ENCODE measurements at places on chromosomes 6 and 20.

DNA sequence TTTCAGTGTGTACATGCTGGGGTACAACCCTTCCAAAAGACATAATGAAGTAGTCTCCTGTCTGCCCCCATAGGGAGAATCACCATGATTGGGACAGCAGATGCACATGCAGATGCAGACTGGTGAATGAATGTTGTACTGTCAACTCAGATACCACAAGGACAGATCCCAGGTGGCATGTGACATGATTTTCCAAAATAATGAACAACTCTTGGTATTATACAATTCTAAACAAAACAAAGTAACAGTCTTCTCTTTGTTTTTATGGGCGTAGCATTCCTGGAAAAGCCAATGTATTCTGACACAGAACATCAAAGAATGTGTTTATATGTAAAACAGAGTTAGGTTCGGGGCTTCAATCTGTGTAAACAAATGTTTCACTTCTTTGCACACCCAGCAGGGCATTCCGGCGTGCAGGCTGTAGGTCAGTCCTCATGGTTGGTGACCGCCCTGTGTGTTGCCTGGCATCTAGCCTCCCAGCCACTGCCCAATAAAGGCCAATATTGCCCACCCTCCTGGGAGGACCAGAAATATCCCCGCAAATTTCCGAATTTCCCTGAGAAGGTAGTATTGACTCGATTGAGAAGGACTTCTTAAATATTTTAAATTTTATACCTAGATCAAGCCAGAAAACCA, 127.7 kb downstream of the KLHL32 start:
- no peak for DNase-seq

DNA sequence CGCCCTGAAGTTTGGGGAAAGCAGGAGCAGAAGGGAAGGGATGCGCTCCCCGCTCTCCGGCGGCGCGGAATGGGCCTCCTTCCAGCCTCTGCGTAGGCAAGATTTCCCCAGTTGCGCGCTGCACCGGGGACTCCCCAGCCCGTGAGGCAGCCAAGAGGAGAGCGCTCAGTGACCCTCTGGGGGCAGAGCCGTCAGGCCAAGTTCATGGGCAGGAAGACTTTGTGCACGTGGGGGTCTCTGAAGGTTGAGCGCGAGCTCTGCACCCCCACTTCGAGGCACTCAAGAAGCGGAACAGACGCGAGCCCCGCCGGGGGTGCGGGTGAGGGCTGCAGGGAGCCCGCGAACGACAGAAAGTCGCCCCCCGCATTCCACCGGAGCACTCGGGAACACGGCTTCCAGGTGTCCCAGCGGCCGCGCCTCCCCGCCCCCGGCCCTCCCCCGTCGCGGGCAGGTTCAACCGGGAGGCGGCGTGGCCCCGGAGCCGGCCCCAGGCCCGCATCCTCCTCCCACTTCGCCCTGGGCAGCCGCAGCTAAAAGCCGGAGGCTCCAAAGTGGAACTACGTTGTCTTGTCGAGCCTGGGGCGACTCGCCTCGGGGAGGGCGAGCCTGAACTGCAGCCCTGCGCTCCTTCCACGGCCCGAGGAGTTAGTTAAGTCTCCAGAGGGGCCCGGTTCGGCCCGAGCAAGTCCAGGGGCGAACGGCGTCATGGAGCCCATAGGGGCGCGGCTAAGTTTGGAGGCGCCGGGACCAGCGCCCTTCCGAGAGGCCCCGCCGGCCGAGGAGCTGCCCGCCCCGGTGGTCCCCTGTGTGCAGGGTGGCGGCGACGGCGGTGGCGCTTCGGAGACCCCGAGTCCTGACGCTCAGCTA, at the start of gene PPP1R3G:
PPP1R3G (plus strand) TSS at position 561 of the 867 bp plus-strand sequence; CDS start at position 706, 145 bp downstream.
- no peak for DNase-seq

- no peak for DNase-seq
Observed at GRCh38 chr20:17828598-17829144, 128.9 kb downstream of the BANF2 start.

DNA sequence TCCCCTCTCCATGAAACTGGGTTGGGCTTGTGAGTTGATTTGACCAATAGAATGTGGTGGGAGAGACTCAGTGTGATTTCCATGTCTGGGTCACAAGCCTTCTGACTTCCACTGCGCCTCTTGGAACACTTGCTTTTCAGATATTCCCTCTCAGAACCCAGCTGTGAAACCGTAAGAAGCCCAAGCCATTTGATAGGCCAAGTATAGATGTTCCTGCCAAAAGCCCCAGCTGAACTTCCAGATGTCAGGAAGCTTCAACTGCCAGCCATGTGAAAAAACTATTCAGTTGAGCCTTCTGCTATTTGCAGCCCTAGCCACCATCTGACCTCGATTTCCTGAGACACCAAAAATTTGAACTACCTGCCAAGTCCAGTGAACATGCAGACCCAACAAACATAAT, 387.8 kb upstream of the GJE1 start:
- no peak for DNase-seq

GRCh38 chr6:132190815-132191175, 210.5 kb downstream of the MOXD1 start:
- no peak for DNase-seq

- no peak for DNase-seq
Observed at GRCh38 chr6:114952229-114952628, 609.4 kb upstream of the HS3ST5 start.

- no peak for DNase-seq
Observed at GRCh38 chr20:63270606-63271325, 1.8 kb upstream of the ARFGAP1 start.

DNA sequence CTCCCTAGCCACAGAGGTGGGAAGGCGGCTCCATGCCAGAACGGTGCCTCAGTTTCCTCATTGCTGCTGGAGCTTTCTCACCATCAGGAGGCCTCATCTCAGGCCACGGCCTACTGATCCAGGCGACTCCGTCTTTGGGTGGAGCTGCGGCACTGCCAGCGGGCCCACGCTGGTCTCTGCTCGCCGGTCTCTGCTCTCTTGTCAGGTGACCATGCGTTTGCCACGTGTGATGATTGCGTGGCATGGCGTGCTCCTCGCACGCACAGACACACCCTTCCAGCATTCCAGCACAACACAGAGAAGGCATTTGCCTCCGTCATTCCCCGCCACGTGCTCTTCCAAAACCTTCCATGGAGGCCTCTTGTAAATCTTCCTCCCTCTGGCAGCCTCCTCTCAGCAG, 271.1 kb downstream of the CDH4 start:
- DNase-seq: no peak

DNA sequence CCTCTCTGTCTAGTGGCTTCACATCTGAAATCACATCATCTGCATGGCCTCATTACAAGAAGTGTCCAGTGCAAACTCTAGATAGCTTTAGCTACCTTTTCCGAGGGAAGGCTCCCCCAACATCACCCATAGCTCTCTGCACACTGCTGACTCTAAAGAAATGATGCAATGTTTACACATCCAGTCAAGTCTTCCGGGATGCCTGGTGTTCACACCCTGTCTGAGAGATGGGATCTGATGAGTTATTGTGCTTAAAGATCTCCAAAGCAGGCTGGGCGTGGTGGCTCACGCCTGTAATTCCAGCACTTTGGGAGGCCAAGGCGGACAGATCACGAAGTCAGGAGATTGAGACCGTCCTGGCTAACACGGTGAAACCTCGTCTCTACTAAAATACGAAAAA, 404.6 kb upstream of the IRAK1BP1 start:
- DNase-seq: no peak

DNA sequence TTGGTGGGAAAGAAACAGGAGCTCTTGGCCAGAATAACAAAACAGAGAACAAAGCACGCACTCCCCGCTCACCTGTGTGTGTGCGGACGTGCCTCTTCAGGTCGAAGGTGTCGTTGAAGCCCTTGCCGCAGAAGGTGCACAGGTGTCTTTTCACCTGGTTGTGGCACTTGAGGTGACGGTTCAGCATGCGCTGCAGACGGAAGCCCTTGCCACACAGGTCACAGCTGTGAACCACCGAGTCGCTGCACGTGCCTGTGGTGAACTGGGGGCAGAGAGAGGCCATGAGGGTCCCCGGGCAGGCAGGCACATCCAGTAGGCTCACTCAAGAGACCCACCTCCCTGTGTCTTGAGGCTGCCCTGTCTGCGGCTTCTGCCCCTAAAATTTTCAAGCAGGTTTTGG, 16.3 kb downstream of the OVOL2 start:
- no peak for DNase-seq

- DNase-seq: no peak
Observed at GRCh38 chr6:108227290-108227689, 33.5 kb downstream of the SNX3 start.

DNA sequence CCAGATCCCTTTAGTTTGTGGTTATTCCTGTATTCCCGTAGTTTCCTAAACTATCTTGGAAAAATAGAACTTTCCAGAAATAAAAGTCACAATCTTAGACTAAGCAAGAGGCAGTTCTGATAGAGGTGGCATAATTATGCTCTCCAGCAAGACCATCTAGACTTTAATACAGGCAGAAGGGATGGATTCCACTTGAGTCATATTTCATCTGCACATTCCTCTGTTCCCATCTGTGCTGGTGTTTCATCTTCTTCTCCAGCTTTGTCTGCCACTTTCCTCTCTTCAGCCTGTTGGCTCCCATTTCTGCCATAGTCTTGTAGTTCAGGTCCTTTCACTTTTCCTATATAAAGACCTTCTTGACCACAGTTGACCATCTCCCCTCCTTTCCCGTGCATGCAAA, 102.9 kb downstream of the SOBP start:
- DNase-seq: no peak

GRCh38 chr6:65075705-65076230, 631.3 kb downstream of the EYS start:
- DNase-seq: no peak

GRCh38 chr20:40959325-40960092, 69.1 kb upstream of the TOP1 start:
- no peak for DNase-seq

DNA sequence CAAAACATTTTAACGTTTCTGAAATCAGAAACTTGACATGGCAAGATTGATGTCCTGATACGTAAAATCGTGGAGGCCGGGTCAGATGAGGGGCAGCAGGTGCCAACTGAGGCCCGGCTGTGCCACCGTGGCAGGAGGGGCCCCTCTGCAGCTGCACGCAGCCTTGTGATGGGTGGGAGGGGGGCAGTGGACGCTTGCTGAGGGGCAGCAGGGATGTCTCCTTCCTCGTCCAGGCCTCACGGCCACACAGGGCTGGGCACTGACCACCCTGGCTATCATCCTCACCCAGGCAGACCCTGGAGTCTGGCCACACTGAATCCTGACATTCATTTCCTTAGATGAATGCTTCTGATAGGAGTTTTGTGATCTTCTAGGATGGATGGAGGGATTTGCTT, 114.7 kb downstream of the ERMARD start:
- no peak for DNase-seq

GRCh38 chr6:3351829-3352524, 93.2 kb downstream of the PSMG4 start:
- DNase-seq: no peak

GRCh38 chr20:56570832-56571231, 37.8 kb downstream of the FAM209B start:
- no peak for DNase-seq

GRCh38 chr6:118187568-118188164, 280.6 kb downstream of the SLC35F1 start:
- no peak for DNase-seq

GRCh38 chr6:151783692-151784091, 23.8 kb upstream of the ESR1 start:
- no peak for DNase-seq

DNA sequence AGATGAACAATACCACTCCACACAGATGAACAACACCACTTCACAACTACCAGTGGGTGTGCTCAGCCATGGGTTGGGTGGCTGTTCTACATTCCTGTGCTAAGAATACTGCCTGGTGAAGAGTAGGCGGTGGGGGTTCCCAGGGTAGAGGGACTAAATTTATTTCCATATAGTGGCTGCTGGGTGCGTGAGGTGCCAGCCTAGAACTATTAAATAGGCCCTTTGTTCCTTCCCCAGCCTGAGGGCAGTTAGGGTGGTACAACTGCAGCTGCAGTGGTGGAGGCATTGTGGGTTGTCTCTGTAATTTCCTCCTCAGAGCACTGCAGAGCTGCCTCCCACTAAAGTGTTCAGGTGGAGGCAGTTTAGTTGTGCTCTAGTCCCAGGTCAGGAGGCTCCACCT, 618.4 kb downstream of the MMUT start:
- DNase-seq: no peak

DNA sequence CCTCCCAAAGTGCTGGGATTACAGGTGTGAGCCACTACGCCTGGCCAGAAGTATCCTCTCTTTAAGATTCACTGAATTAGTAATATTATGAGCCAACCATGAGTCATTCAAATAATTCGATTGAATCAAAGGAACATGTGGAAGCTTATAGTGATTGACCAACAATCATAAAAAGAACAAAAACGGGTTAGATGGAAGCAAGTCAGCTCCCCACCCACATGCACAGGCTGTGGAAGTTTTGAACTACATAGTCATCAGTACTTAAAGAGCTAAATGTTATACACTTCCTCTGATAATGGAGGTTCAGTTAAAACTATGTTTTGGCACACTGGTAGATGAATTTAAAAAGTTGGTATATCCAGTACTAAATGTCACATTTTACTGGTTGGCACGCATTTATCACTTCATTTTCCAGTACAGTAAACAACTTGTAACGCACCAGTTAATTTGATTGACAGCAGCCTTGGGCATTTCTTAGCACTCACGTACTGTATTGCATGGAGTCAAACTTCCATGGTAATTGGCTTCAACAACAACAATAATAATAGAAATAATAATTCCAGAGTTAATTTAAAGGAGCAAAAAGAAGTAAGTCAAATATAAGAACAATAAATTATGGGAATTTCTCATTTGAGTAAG, 1107.3 kb upstream of the MAP3K7 start:
- DNase-seq: no peak

DNA sequence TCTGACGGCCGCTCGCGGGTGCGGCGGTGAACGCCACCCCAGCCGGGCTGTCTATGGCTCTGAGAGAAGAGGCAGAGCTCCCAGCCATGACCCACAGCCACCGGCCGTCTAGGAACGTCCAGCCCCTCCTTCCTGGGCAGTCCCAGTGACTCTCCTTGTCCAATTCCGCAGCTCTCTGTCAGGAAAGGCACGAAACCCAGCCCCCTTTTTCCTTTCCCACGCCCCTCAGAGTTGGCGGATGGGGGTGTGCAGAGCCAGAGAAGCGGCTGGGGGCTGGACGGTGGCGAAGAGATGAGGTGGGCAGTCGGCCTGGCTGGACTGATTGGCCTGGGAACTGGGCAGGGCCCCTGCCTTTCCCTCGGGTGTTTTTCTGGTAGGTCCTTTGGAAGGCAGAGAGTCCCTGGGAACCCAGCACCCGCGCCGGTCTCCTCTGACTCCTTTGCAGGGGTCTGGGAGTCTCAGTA, 1.5 kb downstream of the EBF4 start:
- DNase-seq: no peak

DNA sequence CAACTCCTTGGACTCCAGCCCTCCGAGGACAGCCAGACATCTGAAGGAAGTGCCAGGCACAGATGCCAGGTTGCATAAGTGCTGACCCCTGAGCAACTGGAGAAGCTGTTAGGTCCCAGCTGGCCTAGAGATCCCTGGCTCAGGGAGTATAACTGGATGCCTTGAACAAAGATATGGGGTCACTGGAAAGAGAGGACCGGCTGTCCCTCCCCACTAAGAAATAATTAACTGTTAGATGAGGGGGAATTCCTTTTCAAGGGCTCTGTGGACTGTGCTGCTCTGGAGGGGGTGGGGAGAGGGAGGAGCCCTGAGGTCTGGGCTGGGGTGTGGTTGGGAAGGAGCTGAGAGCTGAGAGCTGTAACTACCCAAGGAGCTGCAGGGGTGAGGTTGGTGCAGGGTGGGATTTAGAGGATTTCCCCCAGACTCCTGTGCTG, 39.6 kb downstream of the HLA-F start:
- DNase-seq: no peak

GRCh38 chr6:150119173-150119572, 23.7 kb upstream of the PPP1R14C start:
- no peak for DNase-seq
